Ovary (tissue), 10 donors: ENCODE measurements at places on chromosomes 1 and 21.
A peak's percentile ranks its signal among the peaks of the same experiment; 100 is the strongest.

DNA sequence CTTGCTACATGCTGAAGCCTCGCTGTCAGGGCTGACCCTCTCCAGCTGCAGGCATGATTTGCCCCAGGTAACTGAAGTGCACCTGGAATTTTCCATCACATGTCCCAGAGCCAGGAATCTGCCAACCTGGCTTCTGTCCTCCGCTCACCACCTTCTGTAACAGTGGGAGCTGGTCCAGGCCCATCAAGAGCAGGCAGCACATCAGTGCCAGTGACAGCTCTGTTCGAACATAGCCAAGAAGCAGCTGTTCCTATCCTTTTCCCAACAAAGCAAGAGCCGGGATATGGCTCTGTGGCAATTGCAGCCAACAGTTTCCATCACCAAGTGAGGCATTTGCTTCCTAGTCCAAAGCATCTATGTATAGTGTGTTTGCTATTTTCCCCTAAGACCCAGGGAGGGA lies 42.2 kb upstream of the KANK4 start:
- no peak for DNase-seq

DNA sequence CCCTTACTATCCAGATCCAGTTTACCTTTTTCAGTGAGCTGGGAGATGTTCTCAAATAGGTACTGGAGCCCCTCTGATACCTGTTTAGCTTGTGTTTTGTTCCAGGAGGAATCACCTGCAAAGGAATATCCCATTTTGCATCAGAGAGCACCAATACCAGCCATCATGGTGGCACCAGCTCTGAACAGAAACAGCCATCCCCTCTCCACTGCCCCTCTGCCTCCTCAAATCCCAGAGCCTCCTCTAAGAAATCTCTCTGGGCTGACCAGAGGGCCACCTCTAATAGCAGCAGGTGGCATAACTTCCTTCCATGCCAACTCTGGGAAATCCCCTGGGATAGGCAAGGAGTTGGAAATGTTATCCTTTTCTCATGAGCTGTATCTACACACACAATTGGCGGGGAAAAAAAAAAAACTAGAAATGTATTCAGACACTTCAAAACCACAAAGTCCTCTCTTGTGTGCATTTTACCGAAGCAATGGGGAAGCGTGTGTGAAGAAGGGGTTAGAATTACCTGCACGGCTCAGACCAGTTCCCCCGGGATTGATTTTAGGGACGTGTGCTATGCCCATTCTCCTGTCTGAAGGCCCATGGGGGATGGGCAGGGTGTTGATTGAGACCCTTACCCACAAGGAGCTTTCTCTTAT lies 2.4 kb downstream of the PGLYRP4 start:
- no peak for DNase-seq

- no peak for DNase-seq
These were observed 93.7 kb downstream of the ZSWIM5 start for GRCh38 chr1:45112661-45113060.

DNA sequence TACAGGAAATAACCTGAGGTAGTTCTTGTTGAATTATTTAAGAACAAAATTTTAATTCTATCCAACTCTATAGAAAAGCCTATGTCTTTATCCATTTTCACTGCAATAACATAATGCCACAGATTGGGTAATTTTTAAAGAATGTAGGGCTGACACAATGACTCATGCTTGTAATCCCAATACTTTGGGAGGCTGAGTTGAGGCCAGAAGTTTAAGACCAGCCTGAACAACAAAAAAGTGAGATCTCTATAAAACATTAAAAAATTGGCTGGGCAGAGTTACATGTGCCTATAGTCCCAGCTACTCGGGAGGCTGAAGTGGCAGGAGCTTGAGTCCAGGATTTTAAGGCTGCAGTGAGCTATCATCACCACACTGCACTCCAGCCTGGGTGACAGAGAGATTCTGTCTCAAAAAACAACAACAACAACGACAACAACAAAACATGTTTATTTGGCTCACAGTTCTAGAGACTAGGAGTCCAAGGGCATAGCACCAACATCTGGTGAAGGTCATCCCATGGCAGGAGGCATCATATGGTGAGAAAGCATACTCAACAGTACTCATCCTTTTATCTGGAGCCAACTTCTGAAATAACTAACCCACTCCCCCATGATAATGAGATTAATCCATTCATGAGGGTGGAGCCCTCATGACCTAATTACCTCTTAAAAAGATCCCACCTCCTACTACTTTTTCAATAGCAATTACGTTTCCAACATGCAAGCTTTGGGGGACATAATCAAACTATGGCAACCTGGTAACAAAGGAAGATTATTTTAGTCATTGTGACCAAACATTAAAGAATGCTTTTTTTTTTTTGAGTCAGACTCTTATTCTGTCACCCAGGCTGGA lies 59.6 kb downstream of the ABL2 start:
- DNase-seq: no peak

GRCh38 chr1:235933017-235933765 lies 66.5 kb upstream of the LYST start:
- DNase-seq: no peak

- DNase-seq: no peak
These were observed 48.7 kb downstream of the FHAD1 start for GRCh38 chr1:15295696-15296095.

- no peak for DNase-seq
These were observed 218.7 kb downstream of the FMN2 start for GRCh38 chr1:240310226-240310925.

DNA sequence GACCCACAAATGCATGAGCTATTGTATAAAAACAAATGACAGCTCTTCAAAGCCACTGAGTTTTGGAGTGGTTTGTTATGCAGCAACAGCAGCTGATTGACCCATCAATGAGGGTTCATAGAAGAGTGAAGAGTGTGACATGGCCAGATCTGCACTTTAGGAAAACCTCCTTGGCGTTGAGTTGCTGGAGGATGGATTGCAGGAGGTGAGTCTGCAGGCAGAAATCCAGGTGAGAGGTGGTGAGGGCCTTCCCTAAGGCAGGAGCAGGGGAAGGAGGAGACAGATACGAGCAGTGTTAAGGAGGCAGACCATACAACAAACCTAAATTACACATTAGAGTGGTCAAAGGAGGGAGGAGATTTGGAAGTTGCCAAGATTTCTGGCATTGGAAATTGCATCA lies 169.3 kb upstream of the CSF3R start:
- no peak for DNase-seq

DNA sequence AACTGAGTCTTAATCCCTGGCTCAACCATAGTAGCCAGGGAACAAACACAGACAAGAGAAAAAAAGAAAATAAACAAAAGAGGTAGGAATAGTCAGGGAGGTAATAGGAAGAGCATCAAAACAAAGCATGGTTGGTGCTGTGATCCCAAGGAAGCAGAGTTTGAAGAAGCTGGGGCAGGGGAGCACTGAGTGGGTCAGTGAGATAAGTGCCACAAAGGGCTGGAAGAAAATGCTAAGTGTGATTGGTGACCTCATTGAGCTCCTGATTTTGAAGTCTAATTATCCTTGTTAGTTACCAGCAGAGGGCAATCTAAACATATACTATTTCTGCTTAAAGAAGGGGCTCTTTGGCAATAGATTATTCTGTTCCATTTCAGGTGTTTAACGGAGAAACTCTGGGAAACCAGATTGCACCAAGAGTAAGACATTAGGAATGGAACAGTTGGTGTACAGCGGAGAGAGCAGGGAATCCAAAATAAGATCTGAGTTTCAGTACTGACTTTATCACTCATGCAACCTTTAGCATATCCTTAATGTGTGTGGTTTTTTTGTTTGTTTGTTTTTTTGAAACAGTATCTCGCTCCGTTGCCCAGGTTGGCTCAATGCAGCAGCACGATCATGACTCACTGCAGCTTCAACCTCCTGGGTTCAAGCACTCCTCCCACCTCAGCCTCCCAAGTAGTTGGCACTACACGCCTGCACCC lies 30.7 kb upstream of the KIAA1614 start:
- DNase-seq: no peak

DNA sequence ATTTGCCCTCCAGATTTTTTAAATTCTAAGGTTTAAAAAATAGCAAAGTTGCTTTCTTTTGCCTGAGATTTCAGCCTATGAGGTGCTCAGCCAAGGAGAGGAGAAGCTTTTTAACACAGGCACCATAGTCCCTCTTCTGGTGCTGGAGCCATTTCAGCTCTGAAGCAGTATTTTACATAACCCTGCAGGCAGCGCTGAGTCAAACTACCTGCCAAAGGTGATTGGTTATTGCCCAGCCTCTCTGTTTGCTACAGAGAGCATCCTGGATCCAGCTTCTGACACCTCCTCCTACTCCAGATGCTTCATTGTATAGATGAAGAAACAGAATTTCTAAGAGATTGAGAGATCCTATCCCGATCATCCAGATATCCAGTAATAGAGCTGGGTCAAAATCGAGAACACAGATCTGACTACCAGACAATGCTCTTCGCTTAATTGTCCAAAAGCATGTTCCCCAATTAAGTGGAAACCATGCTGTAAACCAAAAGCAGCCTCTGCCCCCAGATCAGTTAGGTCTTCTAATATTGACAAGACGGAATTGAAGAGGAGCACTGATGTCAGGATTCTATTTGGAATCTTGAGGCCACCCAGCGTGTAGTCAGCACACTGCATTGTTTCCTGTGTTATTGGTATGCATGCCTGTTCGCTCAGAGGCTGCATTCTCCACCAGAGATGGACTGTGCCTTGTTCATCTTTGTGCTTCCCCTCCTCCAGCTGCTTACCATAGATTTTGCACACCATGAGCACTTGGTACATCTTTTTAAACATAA lies 22.1 kb downstream of the RGS8 start:
- no peak for DNase-seq

DNA sequence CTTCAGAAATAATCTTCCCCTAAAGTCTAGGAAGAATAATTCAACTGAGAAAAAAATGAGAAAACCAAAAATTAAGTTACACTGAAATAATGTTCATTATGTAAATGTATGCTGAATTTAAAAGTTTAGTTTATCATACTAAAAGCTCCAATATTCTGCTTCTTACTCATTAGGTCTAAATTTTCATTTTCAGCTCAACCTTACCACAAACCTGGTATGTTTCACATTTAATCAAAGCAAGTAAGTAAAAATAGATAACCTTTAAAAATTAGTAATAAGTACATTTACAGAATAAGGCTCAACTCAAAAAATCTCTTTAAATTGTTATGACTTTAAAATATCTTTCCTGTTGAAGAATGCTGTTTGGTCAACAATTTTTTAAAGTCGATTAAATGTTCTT lies 15.0 kb downstream of the BTG3 start:
- no peak for DNase-seq

DNA sequence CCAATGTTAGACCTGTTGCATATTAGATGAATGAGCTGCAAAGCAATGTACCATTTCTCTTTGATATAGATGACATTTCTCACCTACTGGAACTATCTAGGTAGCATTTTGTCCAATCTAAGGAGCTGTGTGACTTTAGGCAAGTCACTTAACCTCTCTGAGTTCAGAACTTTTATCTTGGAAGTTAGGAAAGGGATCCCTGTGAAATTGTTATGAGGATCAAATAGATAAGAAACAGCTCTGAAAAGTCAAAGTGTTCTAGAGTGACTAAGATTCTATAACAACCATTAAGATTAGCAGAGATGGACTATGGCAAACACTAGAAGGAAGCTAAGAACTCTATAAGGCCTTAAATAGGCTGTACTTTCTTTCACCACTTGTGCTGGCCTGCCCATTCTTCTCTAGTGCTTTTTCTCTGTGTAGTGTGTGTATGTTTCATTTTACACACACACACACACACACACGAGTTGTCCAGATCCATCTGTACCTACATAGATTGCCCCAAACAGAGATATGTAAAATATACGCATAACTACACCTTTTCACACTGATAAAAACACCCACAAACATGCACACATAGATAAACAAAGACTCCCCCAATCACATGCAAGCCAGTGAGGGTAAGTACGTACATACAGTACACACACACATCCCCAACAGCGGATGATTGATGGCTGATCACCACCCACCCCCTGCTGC lies 19.4 kb upstream of the LRRN2 start:
- no peak for DNase-seq

GRCh38 chr1:229031481-229032341 lies 239.2 kb upstream of the RAB4A start:
- DNase-seq: no peak

GRCh38 chr1:211687462-211688215 lies 12.2 kb upstream of the NEK2 start:
- DNase-seq: no peak

DNA sequence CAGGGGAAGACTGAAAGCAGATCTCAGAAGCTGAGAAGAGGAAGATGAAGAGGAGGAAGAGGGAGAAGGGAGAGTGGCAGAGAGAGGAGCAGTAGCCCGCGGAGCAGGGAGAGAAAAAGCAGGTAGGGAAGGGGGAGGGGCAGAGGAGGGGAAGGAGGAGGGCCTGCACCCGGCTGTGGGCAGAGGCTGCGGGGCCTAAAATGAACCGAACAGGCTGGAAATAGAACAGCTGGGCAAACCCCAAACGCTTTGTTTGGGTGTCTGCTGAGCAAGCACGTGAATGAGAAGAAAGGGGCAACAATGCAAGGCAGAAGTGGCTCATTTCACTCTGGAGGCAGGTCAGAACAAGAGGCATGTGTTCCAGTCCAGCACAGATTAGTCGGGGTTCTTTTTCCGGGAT lies 33.5 kb downstream of the KCNC4 start:
- DNase-seq: no peak

- peak; percentile 57 for DNase-seq
These were observed 627 bp downstream of the CERS2 start for GRCh38 chr1:150973836-150974579.

DNA sequence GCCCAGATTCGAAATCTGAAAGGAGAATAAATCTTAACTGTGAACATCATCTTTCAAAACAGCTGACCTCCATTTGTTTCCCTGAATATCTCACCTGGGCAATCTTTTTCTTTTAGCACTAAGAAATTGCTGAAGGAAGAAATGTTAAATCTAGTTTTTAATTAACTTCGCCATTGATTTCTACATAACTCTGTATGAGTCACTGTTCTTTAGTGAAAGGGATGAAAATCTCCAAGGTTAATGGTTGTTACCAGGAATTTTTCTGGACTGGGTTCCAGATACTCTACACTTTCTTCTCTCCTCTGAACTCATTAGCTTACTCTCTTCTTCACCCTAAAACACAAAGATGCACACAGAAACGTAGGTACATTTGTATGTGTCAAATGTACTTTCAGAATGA lies 235.7 kb downstream of the BACH1 start:
- DNase-seq: no peak

DNA sequence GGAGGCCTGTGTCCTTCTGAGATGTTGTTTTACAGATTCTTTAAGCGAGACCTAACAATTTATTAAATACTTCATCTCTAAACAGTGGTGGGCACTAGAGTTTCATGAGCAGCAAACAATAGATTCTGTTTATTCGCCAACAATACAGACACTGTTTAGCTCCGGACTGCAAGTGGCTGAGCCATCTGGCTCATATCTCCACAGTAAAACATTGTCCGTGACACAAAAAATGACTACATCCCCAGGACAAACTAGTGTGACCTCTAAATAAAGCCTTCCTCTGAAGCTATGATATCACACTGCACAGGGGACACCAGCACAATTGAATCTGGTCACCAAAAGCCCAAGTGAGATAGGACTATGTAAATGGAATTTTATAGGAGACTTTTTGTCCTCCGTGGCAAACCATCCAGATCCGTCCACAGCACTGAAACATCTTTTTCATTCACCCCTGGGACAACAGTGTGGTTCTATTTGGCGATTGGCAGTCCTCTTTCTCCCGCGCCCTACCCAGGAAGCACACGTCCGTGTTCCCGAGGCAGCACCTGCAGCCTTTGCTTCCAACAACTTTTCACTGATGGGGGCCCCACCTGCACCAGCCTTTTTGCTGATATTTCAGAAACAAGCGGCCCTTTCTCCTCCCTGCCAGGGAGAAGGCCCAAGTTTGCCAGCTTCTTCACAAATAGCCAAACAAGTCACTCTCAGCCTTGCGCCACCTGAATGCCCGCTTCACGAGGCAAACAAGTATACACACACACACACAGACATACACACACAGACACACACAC lies 47.4 kb downstream of the OLIG1 start:
- no peak for DNase-seq

GRCh38 chr1:189899686-189900425 lies 577.8 kb downstream of the BRINP3 start:
- DNase-seq: no peak
